Pancreas (tissue), 10 donors: ENCODE measurements at places on chromosomes 6 and 20. TPM values are rescaled to one million over a fixed set of nuclear protein-coding genes. Genes with fewer than 3 reads are reported as not detected.

The KIF6 gene
- total RNA-seq = 0.47 TPM

The CLVS2 gene
- total RNA-seq = 0.06 TPM

The SNAP91 gene
- total RNA-seq = 2.0 TPM

The BEND3 gene
- total RNA-seq = 1.5 TPM

The WASF1 gene
- 1.2 TPM for total RNA-seq

The CD109 gene
- total RNA-seq = 0.46 TPM

The RBM38 gene
- total RNA-seq = 5.7 TPM

The ISM1 gene
- 2.5 TPM for total RNA-seq

The LTA gene
- total RNA-seq = 0.12 TPM

DNA sequence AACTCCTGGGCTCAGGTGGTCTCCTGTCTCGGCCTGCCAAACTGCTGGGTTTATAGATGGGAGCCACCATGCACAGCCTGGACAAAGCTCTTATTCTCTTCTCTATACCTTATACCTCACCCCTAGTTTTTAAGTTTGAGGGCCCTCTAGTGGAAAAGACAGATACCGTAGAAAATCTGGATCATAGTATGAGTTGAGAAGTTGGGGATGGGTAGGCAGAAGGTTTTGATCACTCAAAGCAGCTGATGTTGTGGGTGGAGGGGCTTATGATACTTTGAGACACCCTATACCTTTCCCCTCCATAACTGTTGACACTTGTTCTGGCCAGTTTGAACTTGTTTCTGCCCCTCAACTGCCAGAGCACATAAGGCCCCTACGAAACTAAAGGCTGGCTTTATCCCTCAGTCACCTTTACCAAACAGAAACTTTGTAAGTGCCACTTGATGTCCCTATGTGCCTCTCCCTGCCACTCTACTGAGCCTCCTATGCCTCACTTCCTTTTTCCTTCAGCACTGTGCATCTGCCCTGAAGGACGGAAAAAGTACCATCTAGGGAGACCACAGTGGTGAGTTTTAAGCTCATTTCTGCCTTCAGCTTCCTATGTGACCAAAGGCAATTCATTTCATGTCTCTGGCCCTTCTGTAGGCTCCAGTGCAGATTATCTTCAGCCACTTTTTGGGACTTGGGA is 28.6 kb downstream of the RALY start:
- DNase-seq = no peak

- DNase-seq = no peak
Measured at GRCh38 chr20:8227293-8227692, 95.2 kb downstream of the PLCB1 start.

DNA sequence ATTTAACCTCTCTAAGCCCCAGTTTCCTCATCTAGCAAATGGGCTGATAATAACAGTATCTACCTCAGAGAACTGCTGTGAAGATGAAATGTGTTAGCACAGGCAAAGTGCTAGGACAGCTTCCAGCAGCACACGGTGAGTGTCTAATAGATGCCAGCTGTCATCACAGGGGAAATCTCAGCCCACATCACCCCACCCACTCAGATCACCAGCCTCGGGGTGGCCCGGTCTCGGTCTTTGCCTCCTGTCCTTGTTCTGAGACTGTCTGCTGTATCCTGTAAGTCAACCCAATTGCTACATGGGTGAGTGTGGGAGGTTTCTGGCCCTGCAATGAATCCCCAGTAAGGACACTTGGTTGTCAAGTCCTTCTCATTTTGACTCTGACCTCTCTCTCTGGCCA is 99.5 kb upstream of the ZNFX1 start:
- no peak for DNase-seq

DNA sequence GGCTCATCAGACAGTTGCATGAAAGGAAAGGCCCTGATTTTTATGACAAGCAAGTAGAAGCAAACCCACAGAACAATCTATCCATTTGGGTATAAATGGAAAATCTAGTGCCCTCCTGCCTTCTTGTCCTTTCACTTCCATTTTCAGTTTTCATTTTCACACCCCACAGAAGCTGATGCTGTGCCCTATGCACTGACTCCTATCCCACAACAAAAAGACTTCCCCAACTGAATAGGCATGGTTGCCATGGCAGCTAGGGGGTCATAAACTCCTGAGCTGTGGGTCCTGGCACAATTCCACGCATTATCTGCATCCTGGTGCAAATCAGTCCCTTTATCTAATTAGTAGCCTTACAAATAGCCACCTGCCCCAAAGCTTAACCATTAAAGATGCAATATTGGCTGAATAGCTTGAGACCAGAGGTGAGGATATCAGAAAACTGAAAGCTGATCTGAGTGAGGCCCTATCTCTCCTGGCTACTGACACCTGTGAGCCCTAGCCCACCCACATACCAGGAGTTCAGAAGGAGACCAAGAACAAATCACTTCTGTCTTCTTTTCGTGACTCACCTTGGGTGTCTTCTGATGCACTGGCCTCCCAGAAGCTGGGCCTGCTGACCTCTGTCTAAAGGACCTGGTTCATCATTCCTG is 34.9 kb upstream of the HEY2 start:
- no peak for DNase-seq

GRCh38 chr6:14721103-14721758 is 524.6 kb upstream of the JARID2 start:
- DNase-seq = no peak

- DNase-seq = no peak
Measured at GRCh38 chr6:169621311-169621710, 80.5 kb downstream of the WDR27 start.

- DNase-seq = no peak
Measured at GRCh38 chr6:116471531-116471930, 10.4 kb downstream of the CALHM6 start.

DNA sequence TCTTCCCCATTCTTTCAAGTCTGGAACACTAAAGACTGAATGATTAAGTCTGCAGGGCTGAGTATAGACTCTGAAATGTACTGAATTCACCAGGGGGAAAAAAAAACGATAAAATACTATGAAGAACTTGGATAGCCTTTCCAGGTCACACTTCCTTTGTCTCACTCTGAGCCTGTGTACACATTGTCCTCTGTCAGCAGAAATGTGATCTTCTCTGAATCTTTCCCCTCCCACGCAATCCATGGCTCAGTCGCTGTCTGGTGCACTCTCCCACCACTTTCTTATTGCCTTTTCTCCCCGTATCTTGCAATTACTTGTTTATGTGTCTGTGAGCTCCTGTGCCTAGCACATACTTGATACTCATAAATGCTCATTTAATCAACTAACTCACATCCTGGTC is 212.6 kb upstream of the RSPO3 start:
- DNase-seq = no peak

DNA sequence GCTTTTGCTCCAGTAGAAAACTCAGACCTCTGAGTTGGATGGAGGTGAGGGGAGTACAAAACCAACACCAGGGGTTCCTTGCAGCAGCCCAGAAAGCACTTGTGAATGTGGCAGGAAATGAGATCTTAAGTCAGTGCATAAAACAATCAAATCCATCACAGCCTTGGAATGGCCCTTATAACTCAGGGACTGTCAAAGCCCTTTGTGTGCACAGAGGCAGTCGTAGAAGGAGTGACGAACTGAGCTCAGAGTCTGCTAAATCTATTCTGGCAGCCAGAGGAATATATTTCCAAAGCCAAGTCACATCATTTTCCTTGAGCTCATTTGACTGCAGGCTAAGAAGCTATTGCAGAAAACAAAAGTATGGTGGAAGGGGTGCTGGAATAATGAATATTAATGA is 676.6 kb downstream of the DHX35 start:
- DNase-seq = no peak

- DNase-seq = no peak
Measured at GRCh38 chr20:23094213-23094896, 8.2 kb upstream of the CD93 start.

DNA sequence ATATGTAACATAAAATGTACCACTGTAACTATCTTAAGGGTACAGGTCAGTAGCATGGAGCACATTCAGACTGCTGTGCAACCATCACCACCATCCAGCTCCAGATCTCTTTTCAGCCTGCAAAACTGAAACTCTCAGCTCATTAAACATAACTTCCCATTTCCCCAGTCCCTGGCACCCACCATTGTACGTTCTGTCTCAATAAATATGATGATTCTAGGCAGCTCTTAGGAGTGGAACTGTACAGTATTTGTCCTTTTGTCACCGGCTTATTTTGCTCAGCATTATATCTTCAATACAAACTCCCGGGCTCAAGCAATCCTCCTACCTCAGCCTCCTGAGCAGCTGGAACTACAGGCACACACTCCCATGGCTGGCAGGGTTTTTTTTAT is 1.5 kb downstream of the ZC3H12D start:
- no peak for DNase-seq

DNA sequence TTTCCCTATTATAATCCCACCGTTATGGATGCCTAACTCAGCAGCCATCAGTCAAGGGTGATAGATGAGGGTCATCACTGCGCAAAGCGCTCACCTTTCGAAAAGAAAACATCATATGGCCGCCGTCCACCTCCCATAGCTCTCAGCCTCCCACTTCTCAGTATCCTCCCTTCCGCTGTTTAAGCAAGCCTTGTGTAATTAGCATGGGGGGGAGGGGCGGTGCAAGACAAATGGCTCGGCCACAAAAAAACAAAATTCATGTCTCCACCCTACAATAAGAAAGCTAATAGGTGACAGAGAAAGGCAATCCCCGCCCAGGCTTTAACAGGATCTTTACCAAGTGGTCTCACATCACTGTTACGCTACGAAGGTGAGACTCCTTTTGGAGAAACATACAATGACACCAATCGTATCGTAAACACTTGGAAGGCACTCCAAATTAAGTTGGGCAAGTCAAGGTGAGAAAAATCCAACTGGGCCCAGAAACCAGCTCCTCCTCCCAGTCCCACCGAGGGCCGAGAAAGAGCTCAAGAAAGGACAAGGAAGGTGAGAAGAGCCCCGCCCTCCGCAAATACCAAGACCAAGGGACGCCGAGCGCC is 645 bp downstream of the DDX39B start:
- no peak for DNase-seq
